ENCODE measurements at places on chromosomes 11 and 22. TPM values are rescaled to one million over a fixed set of nuclear protein-coding genes. Genes with fewer than 3 reads are reported as not detected.

Gene SEPTIN3
- 2.8 TPM for total RNA-seq

Gene HIKESHI
- 53.1 TPM for total RNA-seq

Gene CEP126
- total RNA-seq, result 1.1 TPM

Gene ISX
- not detected for total RNA-seq

Gene SERPING1
- not detected for total RNA-seq

Gene OR6T1
- total RNA-seq, result not detected

Gene KCNC1
- total RNA-seq, result not detected

Gene NECTIN1
- 2.0 TPM for total RNA-seq

DNA sequence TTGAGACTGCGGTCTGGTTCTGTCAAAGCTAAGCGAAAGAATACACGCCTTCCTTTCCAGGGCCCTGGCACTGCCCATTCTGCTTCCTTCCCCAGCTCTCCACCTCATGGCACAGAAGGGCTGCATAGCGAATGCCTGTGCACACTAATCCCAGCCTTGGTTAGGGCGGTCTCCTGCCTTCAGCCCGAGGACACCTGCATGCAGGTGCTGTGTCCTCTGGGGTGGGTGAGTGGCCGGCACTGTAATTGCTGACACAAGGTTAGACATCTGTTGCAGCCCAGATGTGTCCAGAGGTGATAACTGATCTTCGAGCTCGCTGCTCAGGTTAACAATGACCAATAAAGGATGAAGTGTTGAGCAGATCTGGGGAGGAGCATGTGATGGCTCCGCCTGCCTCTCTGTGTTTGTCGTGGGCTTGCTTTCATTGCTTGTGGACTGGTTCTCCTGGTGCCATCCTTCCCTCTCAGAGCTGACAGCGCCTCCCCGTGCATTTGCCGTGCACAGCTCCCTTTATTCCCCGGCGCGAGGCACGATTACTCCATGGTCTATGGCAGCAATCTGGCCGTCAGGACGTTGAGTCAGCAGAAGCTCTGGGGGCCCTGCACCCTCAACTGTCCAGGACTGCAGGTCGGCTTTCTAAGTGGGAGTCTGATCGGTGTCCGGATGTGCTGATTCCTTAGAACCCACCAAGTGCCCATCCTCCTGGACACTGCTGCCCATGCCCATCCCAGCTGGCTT lies 1088.2 kb downstream of the BRD1 start:
- no peak for DNase-seq

- no peak for DNase-seq
Measured at GRCh38 chr22:19086896-19087295, 35.3 kb downstream of the DGCR2 start.

GRCh38 chr11:47499161-47499560 lies 50.2 kb upstream of the RAPSN start:
- no peak for DNase-seq

- no peak for DNase-seq
Measured at GRCh38 chr11:15773476-15774387, 582.6 kb downstream of the SOX6 start.

DNA sequence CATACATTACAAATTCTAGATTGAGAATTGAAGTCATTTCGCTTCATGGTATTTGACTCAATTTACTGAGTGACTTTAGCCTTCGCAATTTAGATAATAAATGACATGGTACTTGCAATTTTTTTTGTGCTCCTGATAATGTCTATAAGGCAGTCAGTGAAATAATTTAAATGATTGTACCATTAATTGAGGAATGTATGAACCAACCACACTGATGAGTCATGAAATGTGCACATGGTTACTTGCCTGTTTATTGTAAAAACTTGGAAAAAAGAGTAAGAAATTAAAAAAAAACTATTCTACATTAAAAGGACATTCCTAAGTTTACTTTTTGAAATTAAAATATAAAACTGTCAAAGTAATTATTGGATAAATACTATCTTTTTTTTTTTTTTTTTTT lies 43.3 kb downstream of the DNAJC24 start:
- no peak for DNase-seq

- no peak for DNase-seq
Measured at GRCh38 chr11:93519179-93519578, 24.0 kb downstream of the SMCO4 start.

DNA sequence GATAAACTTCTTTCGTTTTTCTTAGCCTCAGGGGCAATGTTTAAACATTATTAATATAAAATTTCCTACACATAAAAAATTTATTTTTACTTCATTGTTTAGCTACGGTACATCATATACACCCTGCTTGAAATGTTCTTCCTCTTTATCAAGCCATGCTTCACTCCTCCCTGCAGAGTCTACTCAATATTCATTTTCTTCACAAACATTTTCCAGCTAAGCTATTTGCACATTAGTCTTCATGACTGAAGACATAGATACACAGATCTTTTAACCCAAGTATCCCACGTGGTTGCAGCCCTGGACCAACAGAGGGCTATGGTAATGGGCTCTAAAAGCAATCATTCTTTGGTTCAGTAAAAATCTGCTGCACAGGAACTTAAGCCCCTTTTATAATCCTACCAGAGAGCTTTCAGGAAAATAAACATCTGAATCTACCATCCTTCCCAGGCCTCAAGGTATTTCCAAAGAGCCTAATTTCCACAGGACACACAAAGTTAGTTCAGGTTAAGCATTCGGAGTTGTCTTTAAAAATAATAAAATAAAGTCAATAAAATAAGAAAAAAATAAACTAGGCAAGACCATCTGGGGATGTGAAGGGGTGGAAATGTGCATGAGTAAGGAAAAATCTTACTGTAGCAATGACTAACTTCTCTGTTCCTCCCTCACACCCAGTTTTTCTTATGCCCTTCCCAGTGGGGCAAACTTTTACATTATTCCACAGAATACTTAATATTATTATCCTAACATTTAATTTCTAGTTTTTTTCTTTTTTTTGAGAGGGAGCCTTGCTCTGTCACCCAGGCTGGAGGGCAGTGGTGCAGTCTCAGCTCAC lies 21.6 kb upstream of the OR6X1 start:
- no peak for DNase-seq

DNA sequence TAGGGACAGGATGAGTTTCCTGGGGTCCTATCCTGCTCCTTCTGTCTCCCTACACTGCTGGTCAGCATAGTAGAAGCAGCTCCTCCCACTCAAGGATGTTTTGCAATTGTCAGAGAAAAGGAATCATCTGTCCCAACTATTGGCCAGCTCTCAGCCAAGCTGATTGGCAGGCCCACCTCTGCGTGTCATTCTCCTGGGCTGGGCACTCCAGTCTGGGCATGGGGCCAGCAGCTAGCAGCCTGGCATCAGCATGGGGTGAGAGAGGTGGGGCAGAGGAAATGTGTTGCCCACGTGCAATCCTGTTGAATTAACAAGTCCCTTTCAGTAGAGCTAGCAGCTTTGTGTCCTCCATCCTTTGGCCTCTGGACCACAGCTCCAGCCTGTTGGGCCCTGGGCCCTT lies 14.1 kb downstream of the ANKK1 start:
- no peak for DNase-seq

- DNase-seq, result no peak
Measured at GRCh38 chr11:36467012-36467411, 43.1 kb downstream of the TRAF6 start.

- DNase-seq, result no peak
Measured at GRCh38 chr11:128925250-128925600, 17.4 kb downstream of the TP53AIP1 start.

DNA sequence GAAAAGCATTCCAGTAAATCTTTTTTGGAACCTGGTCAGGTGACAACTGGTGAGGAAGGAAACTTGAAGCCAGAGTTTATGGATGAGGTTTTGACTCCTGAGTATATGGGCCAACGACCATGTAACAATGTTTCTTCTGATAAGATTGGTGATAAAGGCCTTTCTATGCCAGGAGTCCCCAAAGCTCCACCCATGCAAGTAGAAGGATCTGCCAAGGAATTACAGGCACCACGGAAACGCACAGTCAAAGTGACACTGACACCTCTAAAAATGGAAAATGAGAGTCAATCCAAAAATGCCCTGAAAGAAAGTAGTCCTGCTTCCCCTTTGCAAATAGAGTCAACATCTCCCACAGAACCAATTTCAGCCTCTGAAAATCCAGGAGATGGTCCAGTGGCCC lies 24.1 kb upstream of the TTC36 start:
- no peak for DNase-seq

GRCh38 chr22:32660292-32660691 lies 141.2 kb upstream of the TIMP3 start:
- peak; percentile 66 for DNase-seq

GRCh38 chr11:126339073-126339862 lies 16.2 kb upstream of the ST3GAL4 start:
- DNase-seq, result no peak

- no peak for DNase-seq
Measured at GRCh38 chr11:58787903-58788302, 56.2 kb upstream of the GLYAT start.

Measured in activated CD4-positive, alpha-beta memory T cell treated with anti-CD3 and anti-CD28 coated beads for 36 hours (primary cell).